H1 (cell line): ENCODE measurements at places on chromosomes 1 and 21.

- no peaks in the 10 kb centered on the region for H3K4me1 ChIP-seq
- H3K36me3 ChIP-seq = no peaks in the 10 kb centered on the region
- no peak overlapping the region for H3K4me3 ChIP-seq
- H3K27ac ChIP-seq = no peak overlapping the region
These were observed 138.5 kb downstream of the ZZZ3 start for GRCh38 chr1:77543822-77544448.

- H3K36me3 ChIP-seq = no peaks in the 10 kb centered on the region
- H3K27ac ChIP-seq = no peak overlapping the region
- H3K4me3 ChIP-seq = no peak overlapping the region
These were observed 47.1 kb upstream of the ATP1B1 start for GRCh38 chr1:169059421-169059820.

DNA sequence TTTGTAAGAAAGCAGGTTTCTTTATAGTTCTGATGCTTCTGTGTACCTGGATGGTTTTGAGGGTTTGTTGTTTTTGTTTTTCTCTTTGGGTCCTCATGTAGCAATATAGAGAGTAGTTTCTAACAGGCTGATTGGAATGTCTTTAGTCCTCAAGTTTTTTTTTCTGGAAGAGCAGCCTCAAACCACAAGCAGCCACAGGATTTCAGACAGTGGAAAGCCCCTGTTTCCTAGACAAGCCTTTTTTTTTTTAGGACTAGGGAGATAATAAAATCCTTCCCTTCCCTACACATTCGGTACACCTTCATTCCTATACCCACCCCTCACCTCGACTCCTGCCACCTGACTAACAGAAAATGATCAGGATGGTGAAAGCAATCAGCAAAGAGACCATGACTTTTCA is 47.6 kb downstream of the ACP6 start:
- no peaks in the 10 kb centered on the region for H3K4me1 ChIP-seq
- H3K27me3 ChIP-seq = no peaks in the 10 kb centered on the region
- H3K4me3 ChIP-seq = no peak overlapping the region
- no peak for DNase-seq

GRCh38 chr21:37702241-37702640 is 214.0 kb downstream of the KCNJ6 start:
- no peak overlapping the region for H3K4me3 ChIP-seq
- H3K36me3 ChIP-seq = no peaks in the 10 kb centered on the region
- H3K27ac ChIP-seq = no peak overlapping the region
- no peaks in the 10 kb centered on the region for H3K27me3 ChIP-seq
- DNase-seq = no peak
- no peaks in the 10 kb centered on the region for H3K4me1 ChIP-seq

- H3K36me3 ChIP-seq = no peaks in the 10 kb centered on the region
- no peak overlapping the region for H3K27ac ChIP-seq
- H3K4me1 ChIP-seq = no peaks in the 10 kb centered on the region; the same call in 1 of the 2 replicates
These were observed 5.0 kb downstream of the ADARB1 start for GRCh38 chr21:45079351-45079750.

- H3K36me3 ChIP-seq = peaks cover 24% of the 10 kb centered on the region
- no peak overlapping the region for H3K27ac ChIP-seq
- DNase-seq = no peak
- H3K4me3 ChIP-seq = peak overlapping the region; percentile 58
- H3K27me3 ChIP-seq = no peaks in the 10 kb centered on the region
These were observed 746 bp upstream of the POFUT2 start for GRCh38 chr21:45288441-45288841.

DNA sequence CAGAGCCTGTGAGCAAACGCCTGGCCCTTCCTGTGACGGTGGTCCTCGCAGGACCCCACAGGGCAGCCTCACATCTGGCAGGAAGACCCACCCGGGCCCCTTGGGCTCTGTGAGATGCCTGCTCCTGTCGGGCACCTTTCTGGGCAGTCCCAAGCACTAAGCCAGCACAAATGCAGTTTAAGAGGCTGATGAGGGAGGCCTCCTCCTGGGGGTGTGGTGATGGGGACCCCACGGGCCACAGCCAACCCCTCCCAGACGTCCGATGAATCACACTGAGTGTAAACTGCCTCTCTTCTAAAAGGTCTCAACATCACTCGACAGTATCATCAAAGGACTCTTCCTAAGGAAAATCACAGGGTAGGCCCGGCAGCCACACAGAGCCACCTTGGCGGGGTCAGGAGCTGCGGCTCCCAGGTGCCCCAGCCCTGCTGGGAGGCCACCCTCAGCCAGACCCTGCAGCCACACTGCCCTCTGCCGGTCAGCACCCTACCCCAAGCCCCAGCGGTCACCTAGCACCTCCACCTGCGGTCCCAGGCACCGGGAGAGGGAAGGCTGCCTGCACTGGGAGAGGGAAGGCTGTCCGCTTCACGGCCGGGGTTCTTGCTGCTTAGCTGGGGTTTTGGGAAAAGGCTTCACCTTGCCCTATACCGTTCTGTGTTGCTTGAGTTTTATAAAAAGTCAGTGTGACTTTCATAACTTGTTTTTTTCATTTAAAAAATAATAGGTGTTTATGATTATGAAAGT is 3.9 kb upstream of the PRKCZ start:
- H3K36me3 ChIP-seq = no peaks in the 10 kb centered on the region
- no peaks in the 10 kb centered on the region for H3K27me3 ChIP-seq
- peak overlapping the region; percentile 39; the same call in 1 of the 2 replicates for H3K4me3 ChIP-seq
- H3K27ac ChIP-seq = no peak overlapping the region
- peaks cover 26% of the 10 kb centered on the region for H3K4me1 ChIP-seq
- DNase-seq = peak; percentile 64

DNA sequence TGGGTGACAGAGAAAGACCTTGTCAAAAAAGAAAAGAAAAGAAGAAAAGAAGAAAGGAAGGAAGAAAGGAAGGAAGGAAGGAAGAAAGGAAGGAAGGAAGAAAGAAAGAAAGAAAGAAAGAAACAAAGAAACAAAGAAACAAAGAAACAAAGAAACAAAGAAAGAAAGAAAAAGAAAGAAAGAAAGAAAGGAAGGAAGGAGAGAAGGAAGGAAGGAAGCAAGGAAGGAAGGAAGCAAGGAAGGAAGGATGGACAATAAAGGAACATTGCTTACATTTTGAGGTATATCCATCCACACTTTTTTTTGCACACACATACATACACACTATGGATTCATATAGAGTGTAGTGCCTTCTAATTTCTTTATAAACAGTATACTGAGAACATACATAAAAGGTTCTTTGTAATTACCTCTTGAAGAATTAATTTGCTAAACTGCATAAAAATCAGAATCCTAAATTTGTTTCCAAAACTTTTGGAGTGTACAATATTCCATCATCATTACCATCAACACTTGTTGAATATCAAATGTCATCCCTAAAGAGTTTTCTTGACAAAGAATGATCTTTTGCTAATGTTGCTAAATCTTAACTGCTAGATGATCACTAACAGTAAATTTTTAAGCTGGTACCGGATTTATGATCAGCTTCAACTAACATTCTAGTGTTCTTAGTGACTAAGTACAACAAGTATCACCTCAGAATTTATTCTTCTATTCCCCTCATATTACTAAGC is 11.4 kb upstream of the GADD45A start:
- no peak overlapping the region for H3K4me3 ChIP-seq
- H3K4me1 ChIP-seq = no peaks in the 10 kb centered on the region
- H3K36me3 ChIP-seq = no peaks in the 10 kb centered on the region
- no peak overlapping the region for H3K27ac ChIP-seq

DNA sequence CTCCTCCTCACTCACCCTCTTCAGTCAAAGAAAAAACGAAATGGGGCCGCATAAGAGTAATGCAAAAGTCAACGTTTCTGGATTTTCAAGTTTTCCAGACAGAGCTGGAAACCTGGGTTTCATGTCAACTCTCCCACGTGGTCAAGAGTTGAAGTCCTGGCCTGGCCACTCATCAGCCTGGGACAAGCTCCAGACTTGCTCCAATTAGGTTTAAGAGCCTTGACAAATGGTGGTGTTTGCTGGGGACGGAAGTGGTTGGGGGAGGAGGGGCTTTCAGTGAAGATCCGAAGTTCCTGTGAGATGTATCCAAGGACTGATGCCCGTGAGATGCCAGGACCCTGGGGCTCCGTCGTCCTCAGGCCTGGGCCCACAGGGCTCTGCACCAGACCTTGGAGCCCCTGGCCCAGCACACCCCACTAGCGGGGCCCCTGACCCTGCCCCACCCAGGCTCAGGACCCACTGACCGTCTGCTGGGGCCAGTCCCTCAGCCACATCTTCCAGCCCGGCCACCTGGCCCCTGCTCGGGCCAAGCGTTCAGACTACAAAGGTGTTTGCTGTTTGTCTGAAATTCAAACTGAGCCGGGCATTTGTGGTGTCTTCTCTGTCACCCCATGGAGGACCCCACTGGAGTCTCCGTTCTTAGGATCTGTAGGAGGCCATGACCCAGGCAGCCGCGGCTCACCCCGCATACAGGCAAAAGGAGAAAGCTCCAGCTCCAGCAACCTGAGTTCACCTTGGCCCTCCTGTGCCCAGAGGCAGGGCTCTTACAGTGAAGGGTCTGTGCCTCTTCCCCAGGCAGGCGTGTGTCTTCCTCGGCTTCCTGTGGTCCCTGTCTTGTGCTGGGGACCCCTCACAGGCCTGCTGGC is 53.3 kb downstream of the SIK1 start:
- peaks cover 2% of the 10 kb centered on the region for H3K4me1 ChIP-seq
- H3K27ac ChIP-seq = no peak overlapping the region

DNA sequence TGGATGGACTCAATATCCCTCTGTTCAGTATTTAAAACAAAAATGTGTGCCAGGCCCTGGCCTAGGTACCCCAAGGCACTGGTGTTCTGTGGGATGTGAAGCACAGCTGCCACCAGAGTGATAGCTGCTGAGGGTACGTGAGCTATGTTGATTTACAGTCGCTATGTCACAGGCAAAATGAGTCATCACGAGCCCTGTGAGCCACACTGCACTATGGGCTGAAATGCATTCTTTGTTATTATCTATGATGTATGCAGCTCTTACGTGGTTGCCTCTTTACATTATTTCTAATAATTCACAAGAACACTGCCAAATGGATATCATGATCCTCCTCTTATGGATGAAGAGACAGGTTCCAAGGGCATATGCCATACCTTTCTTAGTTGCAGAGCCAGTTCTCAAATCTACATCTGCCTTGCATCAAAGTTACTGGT is 2.1 kb downstream of the TEX38 start:
- H3K4me1 ChIP-seq = peaks cover 1% of the 10 kb centered on the region; the same call in 1 of the 2 replicates
- DNase-seq = no peak
- H3K36me3 ChIP-seq = no peaks in the 10 kb centered on the region; the same call in 1 of the 2 replicates
- H3K4me3 ChIP-seq = no peak overlapping the region
- H3K27ac ChIP-seq = no peak overlapping the region

DNA sequence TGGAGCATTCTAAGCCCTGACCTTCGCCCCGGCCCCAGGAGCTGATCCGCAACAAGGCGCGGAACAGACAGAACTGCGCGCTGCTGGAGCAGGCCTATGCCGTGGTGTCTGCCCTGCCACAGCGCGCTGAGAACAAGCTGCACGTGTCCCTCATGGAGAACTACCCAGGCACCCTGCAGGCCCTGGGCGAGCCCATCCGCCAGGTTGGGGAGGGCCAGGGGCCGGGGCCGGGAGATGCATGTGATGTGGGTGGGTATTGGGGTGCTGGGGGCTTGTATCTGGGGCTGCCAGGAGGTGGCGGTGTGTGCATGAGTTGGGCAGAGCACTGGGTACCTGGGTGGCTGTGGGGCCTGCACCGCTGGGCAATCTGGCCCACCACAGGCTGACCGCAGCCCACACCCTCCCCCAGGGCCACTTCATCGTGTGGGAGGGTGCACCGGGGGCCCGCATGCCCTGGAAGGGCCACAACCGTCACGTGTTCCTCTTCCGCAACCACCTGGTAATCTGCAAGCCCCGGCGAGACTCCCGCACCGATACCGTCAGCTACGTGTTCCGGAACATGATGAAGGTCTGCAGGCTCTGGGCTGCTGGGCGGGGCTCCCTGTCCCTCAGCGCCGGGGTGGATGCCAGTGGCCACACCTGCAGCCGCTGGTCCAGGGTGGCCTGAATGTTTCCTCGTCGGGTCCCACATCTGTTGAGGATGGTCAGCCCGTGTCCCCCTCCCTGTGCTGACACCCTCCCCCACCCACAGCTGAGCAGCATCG is 65.8 kb downstream of the TRIM11 start:
- DNase-seq = peak; percentile 23
- no peaks in the 10 kb centered on the region; the same call in 1 of the 2 replicates for H3K4me1 ChIP-seq
- H3K27me3 ChIP-seq = no peaks in the 10 kb centered on the region
- peaks cover 7% of the 10 kb centered on the region for H3K36me3 ChIP-seq
- H3K27ac ChIP-seq = no peak overlapping the region

GRCh38 chr1:179867493-179868330 is 9.9 kb downstream of the TOR1AIP2 start:
- H3K4me3 ChIP-seq = no peak overlapping the region
- peaks cover 40% of the 10 kb centered on the region for H3K36me3 ChIP-seq
- no peaks in the 10 kb centered on the region for H3K4me1 ChIP-seq
- peak; percentile 68 for DNase-seq
- H3K27ac ChIP-seq = no peak overlapping the region
- no peaks in the 10 kb centered on the region for H3K27me3 ChIP-seq

- H3K4me1 ChIP-seq = no peaks in the 10 kb centered on the region
- no peak overlapping the region for H3K4me3 ChIP-seq
- no peaks in the 10 kb centered on the region for H3K36me3 ChIP-seq
- DNase-seq = no peak
- H3K27me3 ChIP-seq = no peaks in the 10 kb centered on the region
These were observed 27.4 kb upstream of the KIRREL1 start for GRCh38 chr1:157966031-157966537.

- no peak overlapping the region for H3K27ac ChIP-seq
- no peaks in the 10 kb centered on the region; the same call in 1 of the 2 replicates for H3K4me1 ChIP-seq
- H3K27me3 ChIP-seq = no peaks in the 10 kb centered on the region
- DNase-seq = no peak
- H3K36me3 ChIP-seq = no peaks in the 10 kb centered on the region
These were observed 14.1 kb upstream of the MATN1 start for GRCh38 chr1:30737357-30738039.

DNA sequence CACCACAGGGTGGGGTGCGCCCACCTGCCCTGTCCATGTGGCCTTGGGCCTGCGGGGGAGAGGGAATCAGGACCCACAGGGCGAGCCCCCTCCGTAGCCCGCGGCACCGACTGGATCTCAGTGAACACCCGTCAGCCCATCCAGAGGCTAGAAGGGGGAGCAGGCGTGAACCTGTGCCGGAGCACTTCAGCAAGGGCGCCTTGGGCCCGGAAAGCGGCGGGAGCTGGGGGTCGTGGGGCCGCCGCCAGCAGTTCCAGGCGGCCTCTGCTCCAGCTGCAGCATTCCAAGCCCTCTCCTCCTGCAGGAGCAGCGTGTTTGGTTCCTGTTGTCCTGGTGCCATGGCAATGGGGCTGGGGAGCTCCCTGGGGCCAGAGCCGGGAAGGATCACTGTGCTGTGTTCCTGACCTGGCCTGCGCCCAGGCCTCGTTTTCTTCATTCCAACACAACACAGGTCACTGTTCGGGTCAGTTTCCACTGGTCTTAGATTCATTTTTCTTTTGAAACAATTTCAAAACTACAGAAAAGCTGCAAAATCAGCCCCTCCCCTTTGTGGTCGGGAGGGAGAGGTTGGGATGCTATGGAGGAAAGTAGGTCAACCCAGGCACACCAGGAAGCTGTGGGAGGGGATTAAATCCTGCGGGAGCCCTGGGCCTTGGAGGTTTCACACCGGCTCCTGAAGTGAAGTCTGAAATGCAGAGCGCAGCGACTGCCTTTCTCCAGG is 18.8 kb downstream of the SLX9 start:
- H3K27me3 ChIP-seq = no peaks in the 10 kb centered on the region
- DNase-seq = no peak
- H3K4me1 ChIP-seq = no peaks in the 10 kb centered on the region
- H3K4me3 ChIP-seq = no peak overlapping the region
- H3K36me3 ChIP-seq = peaks cover 39% of the 10 kb centered on the region
